ENCODE measurements at places on chromosomes 1 and 21.
A peak's percentile ranks its signal among the peaks of the same experiment; 100 is the strongest.

- DNase-seq: no peak
- H3K4me1 ChIP-seq: peaks cover 30% of the 10 kb centered on the region
- H3K36me3 ChIP-seq: peaks cover 5% of the 10 kb centered on the region
- H3K4me3 ChIP-seq: no peak overlapping the region
- H3K27ac ChIP-seq: peak overlapping the region; percentile 68
Observed at GRCh38 chr1:206801467-206801866, 29.2 kb upstream of the IL10 start.

GRCh38 chr21:36446301-36446700 is 33.6 kb downstream of the CLDN14 start:
- H3K4me3 ChIP-seq: no peak overlapping the region
- no peak for DNase-seq
- no peak overlapping the region for H3K27ac ChIP-seq
- peaks cover 17% of the 10 kb centered on the region for H3K27me3 ChIP-seq
- H3K4me1 ChIP-seq: no peaks in the 10 kb centered on the region

GRCh38 chr1:20552728-20553445 is 514 bp downstream of the FAM43B start:
- H3K4me1 ChIP-seq: no peaks in the 10 kb centered on the region
- H3K27ac ChIP-seq: no peak overlapping the region
- DNase-seq: no peak
- H3K36me3 ChIP-seq: no peaks in the 10 kb centered on the region

DNA sequence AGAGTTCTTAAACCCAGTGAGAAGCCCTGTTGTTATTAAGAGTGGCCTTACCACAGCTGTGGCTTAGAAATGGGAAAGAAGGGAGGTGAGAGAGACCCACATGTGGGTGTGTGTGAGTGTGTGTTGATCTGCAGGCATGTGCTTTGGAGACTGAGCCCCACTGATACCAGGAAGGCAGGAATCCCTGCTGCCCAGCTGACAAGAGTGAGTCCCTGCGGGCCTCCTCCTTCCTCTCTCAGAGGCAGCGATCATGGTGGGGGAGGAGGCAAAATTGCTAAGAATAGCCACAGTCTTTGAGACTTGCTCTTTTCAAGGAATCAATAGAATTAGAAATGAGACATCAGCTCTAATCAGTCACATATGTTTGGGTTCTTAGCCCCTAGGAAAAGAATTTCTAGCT is 87.0 kb upstream of the WARS2 start:
- no peak for DNase-seq
- H3K4me1 ChIP-seq: no peaks in the 10 kb centered on the region
- no peaks in the 10 kb centered on the region for H3K27me3 ChIP-seq
- no peak overlapping the region for H3K27ac ChIP-seq
- no peaks in the 10 kb centered on the region for H3K36me3 ChIP-seq

GRCh38 chr1:35180776-35181374 is 12.1 kb downstream of the SFPQ start:
- peak overlapping the region; percentile 32 for H3K27ac ChIP-seq
- peak overlapping the region; percentile 34 for H3K4me3 ChIP-seq
- H3K4me1 ChIP-seq: peaks cover 40% of the 10 kb centered on the region

GRCh38 chr1:45793942-45794604 is 9.3 kb upstream of the MAST2 start:
- peaks cover 35% of the 10 kb centered on the region for H3K27me3 ChIP-seq
- peaks cover 3% of the 10 kb centered on the region for H3K36me3 ChIP-seq
- H3K4me3 ChIP-seq: no peak overlapping the region

DNA sequence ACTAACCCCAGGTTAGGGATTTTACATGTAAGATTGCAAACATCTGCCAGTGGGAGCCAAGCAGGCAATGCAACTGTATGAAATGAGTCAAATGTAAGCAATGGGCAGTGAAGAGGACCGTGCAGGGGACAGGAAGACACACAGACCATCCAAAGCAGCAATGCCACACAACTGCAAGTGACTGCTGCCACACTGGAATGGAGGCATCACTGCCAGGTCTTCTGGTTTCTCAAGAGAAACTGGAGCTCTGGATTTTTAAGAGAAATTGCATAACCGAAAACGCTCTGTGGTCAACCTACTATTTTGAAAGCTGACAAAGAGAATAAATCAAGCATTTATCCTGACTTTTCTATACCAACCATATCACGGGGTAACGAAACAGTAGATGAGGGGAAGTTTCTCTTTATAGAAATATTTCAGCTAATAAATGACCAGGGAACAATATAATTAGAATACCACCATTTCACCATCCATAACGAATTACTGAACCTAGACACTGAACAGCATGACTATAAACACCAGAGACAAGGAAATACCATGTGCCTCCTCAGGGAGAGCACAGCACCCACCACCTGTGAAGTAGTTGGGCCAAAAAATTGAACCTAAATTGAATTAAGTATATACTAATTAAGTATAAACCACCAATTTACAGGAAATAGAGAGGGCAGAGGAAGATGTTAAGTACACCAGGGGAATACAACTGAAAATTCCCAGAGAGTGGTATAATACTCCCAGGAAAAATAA is 4.4 kb downstream of the AK2 start:
- DNase-seq: no peak
- H3K27ac ChIP-seq: no peak overlapping the region
- H3K27me3 ChIP-seq: no peaks in the 10 kb centered on the region
- H3K4me3 ChIP-seq: no peak overlapping the region
- peaks cover 21% of the 10 kb centered on the region for H3K36me3 ChIP-seq
- H3K4me1 ChIP-seq: peaks cover 80% of the 10 kb centered on the region

GRCh38 chr1:27026621-27027574 is 14.2 kb upstream of the TENT5B start:
- H3K27ac ChIP-seq: no peak overlapping the region
- H3K36me3 ChIP-seq: peaks cover 3% of the 10 kb centered on the region
- H3K27me3 ChIP-seq: peaks cover 25% of the 10 kb centered on the region
- no peak for DNase-seq

- no peaks in the 10 kb centered on the region for H3K4me1 ChIP-seq
- H3K4me3 ChIP-seq: no peak overlapping the region
- no peak overlapping the region for H3K27ac ChIP-seq
Observed at GRCh38 chr21:30447056-30447455, 7.0 kb downstream of the KRTAP15-1 start.

DNA sequence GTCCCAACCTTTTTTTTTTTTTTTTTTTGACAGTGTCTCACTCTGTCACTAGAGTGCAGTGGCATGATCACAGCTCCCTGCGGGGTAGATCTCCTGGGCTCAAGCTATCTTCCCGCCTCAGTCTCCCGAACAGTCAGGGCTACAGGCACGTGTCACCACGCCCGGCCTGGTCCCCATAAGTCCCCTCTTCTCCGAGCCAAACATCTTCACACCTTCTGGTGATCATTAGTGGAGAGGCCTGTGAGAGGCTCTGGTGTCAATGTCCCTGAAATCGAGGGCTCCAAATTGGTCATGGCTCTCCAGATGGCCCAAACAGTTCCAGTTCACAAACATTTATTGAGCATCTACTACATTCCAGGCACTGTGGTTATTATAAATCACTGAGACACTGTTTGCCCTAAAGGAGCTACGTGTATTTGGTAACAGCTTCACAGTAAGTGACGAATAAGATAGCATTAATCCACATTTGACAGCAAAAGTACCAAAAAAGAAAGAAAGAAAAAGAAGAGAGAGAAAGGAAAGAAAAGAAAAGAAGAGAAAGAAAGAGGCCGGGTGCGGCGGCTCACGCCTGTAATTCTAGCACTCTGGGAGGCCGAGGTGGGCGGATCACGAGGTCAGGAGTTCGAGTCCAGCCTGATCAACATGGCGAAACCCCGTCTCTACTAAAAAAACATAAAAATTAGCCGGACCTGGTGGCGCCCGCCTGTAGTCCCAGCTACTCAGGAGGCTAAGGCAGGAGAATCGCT is 867 bp upstream of the TIMM17A start:
- DNase-seq: no peak
- H3K4me1 ChIP-seq: peaks cover 18% of the 10 kb centered on the region
- peak overlapping the region; percentile 99 for H3K4me3 ChIP-seq
- H3K36me3 ChIP-seq: peaks cover 43% of the 10 kb centered on the region
- no peaks in the 10 kb centered on the region for H3K27me3 ChIP-seq

- no peak for DNase-seq
- no peaks in the 10 kb centered on the region for H3K36me3 ChIP-seq
- H3K4me3 ChIP-seq: no peak overlapping the region
- peaks cover 13% of the 10 kb centered on the region for H3K27me3 ChIP-seq
Observed at GRCh38 chr1:242787968-242788367, 263.5 kb upstream of the PLD5 start.

DNA sequence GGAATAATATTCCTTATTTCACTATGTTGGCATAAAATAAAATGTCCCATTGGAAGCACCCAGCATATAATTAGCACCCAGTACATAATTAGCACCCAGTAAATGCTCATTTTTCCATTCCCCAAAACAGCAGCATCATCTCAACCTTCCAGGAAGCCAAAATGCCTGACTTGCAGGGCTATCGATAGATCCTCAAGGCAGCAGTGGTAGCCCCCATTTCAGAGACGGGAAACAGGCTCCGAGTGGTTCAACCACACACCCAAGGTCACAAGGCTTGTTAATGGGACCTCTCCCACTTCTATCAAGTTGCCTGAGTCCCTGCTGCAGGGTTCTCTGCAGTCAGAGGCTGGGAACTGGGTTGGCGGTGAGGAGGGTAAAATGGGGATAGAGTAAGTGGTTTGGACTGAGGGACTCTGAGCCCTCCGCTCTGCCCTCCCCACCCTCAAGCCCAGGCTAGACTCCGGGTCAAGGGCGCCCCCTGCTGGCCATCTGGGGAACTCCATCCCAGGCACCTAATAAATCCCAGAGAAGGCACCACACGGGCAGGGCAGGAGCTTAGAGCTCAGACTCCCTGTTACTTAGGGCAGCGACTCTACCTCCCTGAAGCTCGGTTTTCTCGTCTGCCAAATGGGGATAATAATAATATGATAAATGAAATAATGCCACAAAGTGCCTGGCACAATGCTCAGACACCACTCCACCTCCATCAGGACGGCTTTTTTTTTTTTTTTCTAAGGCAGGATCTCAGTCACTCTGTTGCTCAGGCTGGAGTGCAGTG is 21.9 kb upstream of the LAPTM5 start:
- H3K27ac ChIP-seq: peak overlapping the region; percentile 85
- H3K4me3 ChIP-seq: peak overlapping the region; percentile 40
- H3K36me3 ChIP-seq: peaks cover 19% of the 10 kb centered on the region
- H3K27me3 ChIP-seq: no peaks in the 10 kb centered on the region

DNA sequence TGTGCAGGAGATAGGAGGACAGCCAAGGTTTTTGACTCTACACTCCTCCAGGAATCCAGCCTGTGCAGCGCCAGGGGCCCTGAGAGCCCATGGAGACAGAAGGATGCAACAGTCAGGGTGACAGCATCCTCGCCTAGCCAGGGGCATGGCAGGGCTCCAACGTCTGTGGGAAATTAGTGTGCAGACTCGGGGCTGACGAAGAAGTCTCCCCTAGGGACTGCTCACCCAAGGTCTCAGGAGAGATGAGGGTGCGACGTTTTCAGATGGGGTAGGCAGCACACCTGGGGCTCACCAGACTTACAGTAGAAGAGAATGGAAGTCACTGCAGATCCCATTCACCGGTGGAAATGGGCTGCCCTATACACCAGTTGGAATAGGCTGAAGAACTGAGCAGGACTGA is 241.7 kb downstream of the SETD4 start:
- peaks cover 20% of the 10 kb centered on the region for H3K27me3 ChIP-seq
- H3K36me3 ChIP-seq: no peaks in the 10 kb centered on the region
- no peak overlapping the region for H3K27ac ChIP-seq
- no peaks in the 10 kb centered on the region for H3K4me1 ChIP-seq
- H3K4me3 ChIP-seq: no peak overlapping the region

Measured in effector memory CD8-positive, alpha-beta T cell (primary cell).